ENCODE measurements at places on chromosomes 12 and 14.
A peak's percentile ranks its signal among the peaks of the same experiment; 100 is the strongest.

GRCh38 chr12:6378709-6379472, 3.5 kb upstream of the SCNN1A start:
- no peak for DNase-seq

DNA sequence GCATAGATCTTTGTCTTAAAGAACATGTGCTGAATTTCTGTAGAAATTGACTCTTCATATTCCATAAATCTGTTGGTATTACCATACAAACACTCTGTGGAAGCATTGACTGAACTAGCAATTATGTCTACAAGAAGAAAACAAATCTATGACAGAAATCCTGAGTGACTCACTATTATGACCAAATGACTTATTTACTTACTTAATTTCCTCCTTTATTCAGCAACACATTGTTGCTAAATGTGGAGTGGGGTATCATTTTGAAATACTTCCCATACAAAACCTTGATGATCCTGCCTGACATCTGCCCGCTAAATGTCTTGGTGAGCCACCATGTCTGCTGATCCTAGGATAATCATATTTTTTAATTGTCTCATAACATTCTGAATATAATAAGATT, 99.1 kb upstream of the SLCO1C1 start:
- no peak for DNase-seq

GRCh38 chr12:110590806-110591326, 7.7 kb upstream of the PPTC7 start:
- no peak for DNase-seq

DNA sequence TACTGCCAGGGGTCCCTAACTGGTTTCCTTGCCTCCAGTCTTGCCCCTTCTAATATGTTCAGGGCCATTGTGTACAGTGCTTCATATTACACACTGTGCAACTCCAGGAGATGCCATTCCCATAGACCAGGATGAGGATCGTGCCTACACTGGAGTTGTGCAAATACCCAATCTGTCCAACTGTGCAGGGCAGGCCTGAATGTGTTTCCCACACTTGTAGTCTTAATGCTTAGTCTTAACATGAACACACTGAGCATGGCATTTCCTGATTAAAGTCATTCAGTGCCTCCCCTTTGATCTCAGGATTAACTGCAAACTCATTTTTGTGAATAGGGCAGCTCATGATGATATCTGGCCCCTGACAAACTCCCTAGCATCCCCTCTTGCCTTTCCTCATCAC, 165.5 kb downstream of the TTC8 start:
- no peak for DNase-seq

DNA sequence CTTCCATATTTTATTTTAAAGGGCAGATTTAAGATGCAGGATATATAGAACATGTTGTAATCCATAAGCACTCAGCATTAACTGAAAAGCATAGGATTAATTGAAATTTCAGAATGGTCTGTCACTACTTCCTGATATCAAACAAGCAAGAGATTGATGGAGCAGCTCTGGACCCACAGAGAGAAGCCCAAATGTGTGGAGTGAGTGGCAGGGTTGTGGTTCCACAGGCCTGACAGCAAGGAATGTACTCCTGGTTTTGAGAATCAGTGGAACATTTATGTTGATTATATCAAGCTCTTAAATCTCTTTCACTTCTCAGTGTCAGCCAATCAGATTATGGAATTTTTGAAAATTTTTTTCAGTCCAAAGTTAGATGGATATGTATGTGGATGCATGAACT, 267.6 kb upstream of the PRICKLE1 start:
- DNase-seq, result no peak

- peak; percentile 82 for DNase-seq
These were observed 128.0 kb upstream of the RASSF8 start for GRCh38 chr12:25830456-25830855.

DNA sequence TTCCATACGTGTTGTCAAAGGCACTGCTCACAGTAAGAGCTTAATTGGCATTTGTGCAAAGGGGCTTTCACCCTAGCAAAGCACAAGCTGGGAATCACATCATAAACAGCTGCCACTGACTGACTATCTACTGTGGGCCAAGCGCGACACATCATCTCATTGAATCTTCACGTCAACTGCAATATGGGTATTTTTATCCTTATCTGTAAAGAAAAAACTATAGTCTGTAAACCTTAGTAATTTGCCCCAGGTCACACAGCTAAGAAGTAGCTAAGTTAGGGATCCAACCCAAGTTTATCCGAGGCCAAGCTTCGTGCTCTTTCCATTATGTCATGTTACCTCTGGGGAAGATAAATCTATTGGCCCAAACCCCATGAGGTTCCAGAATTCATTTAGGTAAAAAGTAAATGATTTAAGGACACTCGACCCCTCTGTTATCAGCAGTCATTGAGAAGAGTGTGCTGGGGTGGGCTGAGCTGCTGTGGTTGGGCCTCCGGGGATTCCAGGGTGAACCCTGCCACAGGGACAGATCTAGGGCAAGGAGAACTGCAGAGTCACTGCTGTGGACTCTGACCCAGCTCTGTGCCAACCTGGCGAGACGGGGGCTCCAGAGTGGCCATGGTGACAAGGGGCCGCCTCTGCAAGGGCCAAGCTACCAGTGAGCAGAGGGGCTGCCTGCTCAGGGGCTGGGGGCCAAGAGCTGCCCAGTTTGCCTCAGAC, 27.6 kb downstream of the NCKAP5L start:
- no peak for DNase-seq

- peak; percentile 20 for DNase-seq
These were observed 67.4 kb downstream of the MED13L start for GRCh38 chr12:116210131-116210530.

DNA sequence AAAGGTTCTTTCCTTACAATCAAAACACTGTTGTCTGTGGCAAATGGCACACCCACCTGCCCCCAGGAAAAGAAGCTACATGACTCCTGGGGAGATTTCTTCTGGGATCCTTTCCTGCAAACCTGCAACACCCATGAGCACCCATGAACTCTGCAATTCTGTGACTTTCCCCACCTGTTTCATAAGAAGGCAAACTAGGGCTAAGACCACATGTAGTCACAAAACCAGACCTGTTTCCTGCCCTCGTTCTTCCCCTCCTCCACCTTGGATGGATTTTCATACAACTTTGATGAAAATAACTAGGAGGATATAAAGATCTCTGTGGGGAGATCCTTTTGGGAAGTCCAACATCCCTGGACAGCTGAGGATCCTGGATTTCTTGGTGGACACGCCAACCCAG, 1084.7 kb downstream of the BCL11B start:
- DNase-seq, result no peak

DNA sequence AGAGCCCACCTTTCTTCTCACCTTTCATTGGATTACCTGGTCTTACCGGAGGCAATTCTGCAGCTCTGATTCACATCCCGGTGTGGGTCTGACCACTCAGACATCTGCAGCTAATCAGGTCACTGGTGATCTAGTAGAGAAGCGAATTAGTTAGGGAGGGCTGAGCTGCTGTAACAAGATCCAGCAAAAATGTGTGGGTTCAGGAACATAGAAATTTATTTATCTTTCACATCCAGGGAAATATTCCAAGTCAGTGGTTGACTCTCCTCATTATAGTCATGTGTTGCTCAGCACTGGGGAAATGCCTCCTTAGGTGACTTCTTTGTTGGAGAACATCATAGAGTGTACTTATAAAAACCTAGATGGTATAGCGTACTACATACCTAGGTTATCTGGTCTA, 218.7 kb upstream of the PELI2 start:
- no peak for DNase-seq

DNA sequence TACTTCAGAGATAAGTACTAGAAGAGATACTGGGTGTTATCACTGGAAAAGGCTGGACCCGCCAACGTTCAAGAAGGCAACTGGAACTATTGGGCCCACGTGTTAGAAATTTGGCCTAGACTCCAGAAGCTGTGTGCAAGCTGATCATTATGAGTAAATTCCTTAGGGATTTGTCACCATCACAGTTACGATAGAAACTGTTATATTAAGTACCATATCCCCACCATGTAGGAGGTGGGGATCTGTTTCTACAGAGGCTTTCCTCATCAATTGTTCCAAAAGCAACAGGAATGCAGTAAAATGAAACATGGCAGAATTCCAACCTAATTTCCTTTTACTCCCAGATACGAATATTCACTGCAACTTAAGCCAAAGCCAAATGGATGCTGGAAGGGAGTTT, 170.7 kb downstream of the NOVA1 start:
- no peak for DNase-seq

GRCh38 chr12:2286461-2287131, 233.8 kb downstream of the CACNA1C start:
- peak; percentile 86 for DNase-seq

GRCh38 chr14:97178781-97179180, 381.6 kb downstream of the VRK1 start:
- DNase-seq, result no peak
